ENCODE measurements at places on chromosomes 4 and X. TPM values are rescaled to one million over a fixed set of nuclear protein-coding genes. Genes with fewer than 3 reads are reported as not detected.

- H3K4me3 ChIP-seq = no peak overlapping the region
- H3K36me3 ChIP-seq = no peaks in the 10 kb centered on the region
- H3K4me1 ChIP-seq = no peaks in the 10 kb centered on the region
Observed at GRCh38 chr4:26510334-26510964, 20.2 kb upstream of the CCKAR start.

GRCh38 chr4:183867247-183867646 lies 37.9 kb upstream of the STOX2 start:
- DNase-seq = no peak
- no peak overlapping the region for H3K4me3 ChIP-seq
- no peaks in the 10 kb centered on the region for H3K27me3 ChIP-seq
- H3K27ac ChIP-seq = no peak overlapping the region
- no peaks in the 10 kb centered on the region for H3K4me1 ChIP-seq

DNA sequence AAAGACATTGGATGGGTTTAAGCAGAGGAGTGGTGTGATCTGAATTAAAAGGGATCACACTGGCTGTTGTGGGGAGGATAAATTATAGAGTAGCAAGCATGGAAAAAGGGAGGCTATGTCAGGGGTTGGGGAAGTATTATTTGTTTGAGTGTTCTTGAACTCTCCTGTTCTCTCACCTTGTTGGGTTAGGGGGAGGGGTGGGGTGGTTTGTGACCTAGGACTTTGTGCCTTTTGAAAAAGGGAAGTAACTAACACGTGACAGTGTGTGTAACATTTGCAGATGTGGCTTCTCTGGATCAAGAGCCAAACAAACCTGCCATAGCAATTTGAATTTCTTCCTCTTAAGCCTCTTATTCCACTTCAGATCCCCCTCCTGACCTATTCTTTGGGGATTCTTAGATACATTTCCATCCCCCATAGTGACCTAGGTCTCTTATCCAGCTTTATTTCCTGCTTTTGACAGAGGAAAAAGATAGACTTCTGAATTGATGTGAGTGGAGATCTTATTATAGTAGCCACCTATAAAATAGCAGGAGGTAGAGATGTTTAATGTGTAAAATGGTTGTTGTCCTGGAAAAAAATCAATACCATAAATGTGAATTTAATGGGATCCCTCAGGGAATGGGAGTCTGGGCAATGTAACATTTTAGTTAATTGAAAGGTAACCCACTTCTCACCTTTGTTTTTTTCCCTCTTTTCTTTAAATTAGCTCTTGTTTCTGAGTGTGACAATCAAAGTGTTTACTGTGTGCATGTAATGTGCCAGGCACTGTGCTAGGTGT lies 120.4 kb downstream of the CT47B1 start:
- DNase-seq = no peak
- no peaks in the 10 kb centered on the region for H3K27me3 ChIP-seq
- no peaks in the 10 kb centered on the region for H3K36me3 ChIP-seq
- no peak overlapping the region for H3K4me3 ChIP-seq
- H3K27ac ChIP-seq = no peak overlapping the region
- H3K4me1 ChIP-seq = no peaks in the 10 kb centered on the region

Gene SYTL4
- total RNA-seq = 169 TPM

Gene MFAP3L
- 11.3 TPM for total RNA-seq

Gene SLC6A14
- not detected for total RNA-seq

GRCh38 chr4:44147571-44148075 lies 301.0 kb downstream of the KCTD8 start:
- DNase-seq = no peak
- no peak overlapping the region for H3K4me3 ChIP-seq
- no peaks in the 10 kb centered on the region for H3K4me1 ChIP-seq
- H3K27me3 ChIP-seq = no peaks in the 10 kb centered on the region

Gene KLB
- not detected for total RNA-seq

DNA sequence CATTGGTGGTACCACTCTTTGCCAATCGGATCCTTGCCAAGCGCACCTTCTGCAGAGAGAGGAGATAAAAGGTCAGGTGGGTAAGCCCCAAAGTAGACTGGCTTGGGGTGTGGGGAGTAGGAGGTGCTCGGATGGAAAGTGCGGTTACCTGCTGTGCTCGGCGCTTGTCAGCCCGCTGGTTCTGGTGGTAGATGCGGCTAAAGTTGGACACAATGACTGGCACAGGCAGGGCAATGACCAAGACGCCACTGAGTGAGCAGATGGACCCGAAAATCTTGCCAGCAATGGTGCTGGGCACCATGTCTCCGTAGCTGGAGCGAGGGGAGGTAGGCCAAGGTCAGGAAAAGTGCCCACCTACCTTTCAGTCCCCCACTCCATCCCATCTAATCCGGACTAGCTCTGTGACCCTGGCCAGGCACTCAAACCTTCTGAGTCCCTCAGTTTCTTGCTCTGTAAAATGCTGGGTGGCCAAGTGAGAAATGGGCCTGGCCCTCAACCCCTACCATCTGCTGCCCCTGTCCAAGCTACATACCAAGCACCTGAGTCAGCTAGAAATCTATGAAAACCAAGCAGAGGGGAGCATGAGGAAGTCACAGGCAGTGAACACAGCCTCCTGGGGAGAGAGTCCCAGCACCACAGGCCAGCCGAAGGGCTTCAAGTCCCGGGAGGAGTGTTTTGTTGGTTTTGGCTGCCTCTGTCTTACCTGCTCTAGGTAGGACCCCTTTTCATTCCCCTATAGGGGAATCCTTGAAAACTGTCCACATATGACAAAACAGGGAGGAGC lies 4.7 kb downstream of the KCND1 start:
- H3K27ac ChIP-seq = no peak overlapping the region
- no peaks in the 10 kb centered on the region for H3K36me3 ChIP-seq
- no peaks in the 10 kb centered on the region for H3K27me3 ChIP-seq
- H3K4me1 ChIP-seq = no peaks in the 10 kb centered on the region
- no peak for DNase-seq

GRCh38 chrX:3815896-3816664 lies 102.6 kb upstream of the PRKX start:
- no peaks in the 10 kb centered on the region for H3K27me3 ChIP-seq
- DNase-seq = peak; percentile 48
- no peaks in the 10 kb centered on the region for H3K4me1 ChIP-seq

Gene GPC3
- total RNA-seq = 172 TPM

Gene MAGED4B
- 25.1 TPM for total RNA-seq

DNA sequence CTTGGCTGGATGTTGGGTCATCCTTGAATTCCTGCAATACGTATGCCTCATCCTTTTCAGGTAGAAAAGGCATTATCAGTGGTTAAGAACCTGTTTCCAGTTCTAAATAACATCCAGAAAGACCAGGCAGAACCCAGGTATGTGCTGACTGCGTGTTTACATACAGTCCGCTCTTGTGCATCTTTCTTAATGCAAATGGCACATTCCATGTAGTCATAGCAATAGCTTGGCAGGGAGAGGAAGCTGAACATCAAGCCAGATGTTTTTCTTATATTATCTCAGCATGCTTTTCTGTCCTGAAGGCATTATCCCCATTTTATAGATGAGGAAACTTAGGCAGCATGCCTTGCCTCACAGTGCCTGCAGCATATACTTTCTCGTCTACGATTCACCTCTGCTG lies 2.1 kb downstream of the DCLK2 start:
- no peaks in the 10 kb centered on the region for H3K36me3 ChIP-seq
- no peaks in the 10 kb centered on the region for H3K4me1 ChIP-seq
- H3K27me3 ChIP-seq = no peaks in the 10 kb centered on the region
- H3K27ac ChIP-seq = no peak overlapping the region

- no peaks in the 10 kb centered on the region for H3K27me3 ChIP-seq
- H3K4me3 ChIP-seq = no peak overlapping the region
- DNase-seq = no peak
- H3K36me3 ChIP-seq = no peaks in the 10 kb centered on the region
Observed at GRCh38 chr4:185916231-185916630, 104.2 kb upstream of the SORBS2 start.

GRCh38 chrX:2541603-2542002 lies 40.8 kb upstream of the DHRSX start:
- H3K4me3 ChIP-seq = no peak overlapping the region
- no peaks in the 10 kb centered on the region for H3K36me3 ChIP-seq
- no peak overlapping the region for H3K27ac ChIP-seq
- DNase-seq = no peak
- no peaks in the 10 kb centered on the region for H3K27me3 ChIP-seq

DNA sequence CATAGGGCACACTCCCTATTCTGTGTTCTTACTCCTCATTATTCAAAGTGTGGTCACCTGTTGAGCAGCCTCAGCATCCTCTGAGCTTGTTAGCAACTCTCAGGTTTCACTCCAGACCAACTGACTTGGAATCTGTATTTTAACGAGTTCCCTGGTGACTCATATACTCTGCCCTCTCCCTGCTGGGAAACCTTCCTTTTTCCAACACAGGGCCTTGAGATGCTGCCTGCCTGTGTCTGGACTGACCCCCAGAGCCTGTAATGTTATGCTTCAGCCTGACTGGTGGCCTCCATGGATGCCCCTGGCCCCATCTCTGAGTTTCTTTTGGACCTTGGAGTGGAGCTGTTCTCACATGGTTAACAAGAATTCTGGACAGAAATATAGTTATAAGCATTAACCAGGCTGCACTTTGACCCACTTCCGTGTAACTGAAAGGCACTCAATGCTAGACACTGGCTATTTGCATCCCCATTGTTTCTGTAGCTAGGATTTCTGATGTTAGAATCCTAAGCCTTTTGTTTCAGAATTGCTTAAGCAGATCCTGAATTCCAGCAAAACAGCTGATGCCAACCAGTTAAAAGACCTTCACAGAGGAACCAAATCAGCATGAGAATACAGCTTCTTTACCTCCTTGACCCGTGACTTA lies 262.6 kb downstream of the STIM2 start:
- H3K4me3 ChIP-seq = no peak overlapping the region
- no peak for DNase-seq
- H3K4me1 ChIP-seq = no peaks in the 10 kb centered on the region
- no peaks in the 10 kb centered on the region for H3K36me3 ChIP-seq

- no peak overlapping the region for H3K4me3 ChIP-seq
- H3K27ac ChIP-seq = no peak overlapping the region
- no peaks in the 10 kb centered on the region for H3K36me3 ChIP-seq
- no peak for DNase-seq
- no peaks in the 10 kb centered on the region for H3K27me3 ChIP-seq
Observed at GRCh38 chr4:16779028-16779675, 119.3 kb downstream of the LDB2 start.

DNA sequence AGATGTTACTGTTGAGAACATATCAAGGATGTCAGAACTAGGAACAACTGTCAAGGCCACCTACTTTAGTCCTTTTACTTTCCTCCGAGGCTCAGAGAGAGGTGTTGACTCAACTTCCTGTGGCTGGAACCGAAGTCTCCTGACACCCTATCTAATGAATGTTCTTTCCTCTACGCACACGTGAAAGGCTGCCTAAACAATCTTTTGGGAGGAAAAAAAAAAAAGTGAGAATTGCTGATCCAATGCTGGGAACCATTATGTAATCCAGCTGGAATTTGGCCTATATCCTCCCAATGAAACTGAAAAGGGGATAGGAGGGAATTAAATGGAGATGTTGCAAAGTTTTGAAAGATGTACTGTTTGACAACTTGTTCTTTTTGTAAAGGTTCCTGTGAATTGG lies 8.3 kb upstream of the MAP7D3 start:
- H3K27ac ChIP-seq = peak overlapping the region; percentile 29
- H3K36me3 ChIP-seq = no peaks in the 10 kb centered on the region
- no peak overlapping the region for H3K4me3 ChIP-seq
- H3K4me1 ChIP-seq = no peaks in the 10 kb centered on the region

DNA sequence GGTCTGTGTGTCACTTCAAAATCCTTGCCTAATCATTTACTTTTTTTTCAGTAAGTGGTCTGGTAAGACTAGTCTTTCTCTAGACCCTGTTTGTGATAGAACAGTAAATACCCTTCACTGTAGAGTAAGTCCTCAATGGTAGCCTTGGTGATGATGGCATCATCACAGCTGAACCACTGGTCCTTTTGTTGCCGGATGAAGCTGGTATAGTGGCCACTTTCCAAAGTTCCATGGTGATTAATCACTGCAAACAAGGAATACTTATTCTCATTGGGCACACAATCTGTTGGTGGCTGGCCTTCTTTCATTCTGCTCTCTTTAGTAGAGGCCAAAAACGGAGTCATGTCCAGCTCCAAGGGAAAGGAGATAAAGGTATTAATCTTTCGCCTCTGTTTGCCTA lies 2.9 kb downstream of the USP51 start:
- no peak overlapping the region for H3K4me3 ChIP-seq
- no peaks in the 10 kb centered on the region for H3K36me3 ChIP-seq
- H3K27ac ChIP-seq = no peak overlapping the region
- no peaks in the 10 kb centered on the region for H3K27me3 ChIP-seq

Gene FAM133A
- total RNA-seq = not detected

GRCh38 chr4:1249731-1250526 lies 999 bp upstream of the CTBP1 start:
- H3K36me3 ChIP-seq = no peaks in the 10 kb centered on the region
- peak overlapping the region; percentile 39 for H3K4me3 ChIP-seq
- peak overlapping the region; percentile 95 for H3K27ac ChIP-seq
- peak; percentile 68 for DNase-seq
- H3K27me3 ChIP-seq = no peaks in the 10 kb centered on the region

DNA sequence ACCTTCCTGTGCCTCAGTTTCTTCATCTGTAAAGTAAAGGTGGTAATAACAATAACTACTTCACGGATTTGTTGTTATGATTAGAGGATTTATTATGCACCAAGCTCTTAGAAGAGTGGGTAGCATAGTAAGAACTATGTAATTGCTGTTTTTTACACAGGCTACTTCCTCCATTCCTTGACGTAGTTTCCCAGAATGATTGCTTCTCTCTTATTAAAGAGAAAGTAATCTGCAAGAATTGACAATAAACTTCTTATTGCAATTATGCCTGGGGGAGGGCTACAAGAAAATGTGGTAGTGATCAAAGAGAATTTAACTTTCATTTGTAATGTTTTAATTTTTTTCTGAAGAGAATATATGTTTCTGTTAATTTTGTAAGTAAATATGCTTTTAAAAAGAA lies 238.7 kb downstream of the GASK1B start:
- H3K4me1 ChIP-seq = no peaks in the 10 kb centered on the region
- no peaks in the 10 kb centered on the region for H3K27me3 ChIP-seq
- no peak overlapping the region for H3K27ac ChIP-seq

DNA sequence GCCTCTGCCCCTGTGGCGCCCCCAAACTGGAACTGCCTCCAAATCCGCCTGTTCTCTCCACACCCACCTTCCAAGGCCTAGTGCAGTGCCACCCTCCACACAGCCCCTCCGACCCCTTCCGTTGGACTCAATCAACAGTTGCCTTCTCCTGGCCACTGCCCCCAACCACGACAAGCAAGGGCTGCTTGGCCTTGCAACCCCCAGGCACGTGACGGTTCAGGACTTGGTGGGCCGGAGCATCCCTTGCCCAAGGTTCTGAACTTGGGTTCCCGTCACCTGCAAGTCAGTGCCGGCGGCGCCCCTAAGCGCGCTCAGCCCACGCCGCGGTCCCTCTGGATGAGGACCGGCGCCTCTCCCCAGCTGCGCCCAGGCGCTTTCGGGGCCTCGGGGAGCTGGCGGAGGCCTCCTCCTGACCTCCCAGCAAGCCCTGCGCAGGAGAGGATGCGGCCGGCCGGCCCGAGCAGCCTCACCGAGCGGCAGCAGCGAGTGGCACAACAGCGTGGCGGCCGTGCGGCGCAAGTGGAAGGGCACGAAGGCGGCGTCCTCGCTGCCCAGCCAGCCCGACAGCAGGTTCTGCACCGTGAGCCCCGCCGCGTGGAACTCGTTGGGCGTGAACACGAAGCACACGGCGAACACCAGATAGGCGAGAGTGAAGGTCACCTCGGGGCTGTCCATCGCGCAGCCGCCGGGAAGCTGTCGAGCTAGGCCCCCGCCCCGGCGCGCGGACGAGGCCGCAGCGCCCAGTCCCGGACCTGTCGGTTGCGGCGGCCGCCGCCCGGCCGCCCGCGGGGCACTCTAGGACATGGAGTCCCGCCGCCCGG lies 750 bp downstream of the TMEM129 start:
- DNase-seq = no peak
- H3K4me1 ChIP-seq = peaks cover 19% of the 10 kb centered on the region
- H3K27me3 ChIP-seq = no peaks in the 10 kb centered on the region
- H3K4me3 ChIP-seq = peak overlapping the region; percentile 52

Data from uterus (tissue), 4 donors.